ENCODE measurements at places on chromosomes 11 and 22.

DNA sequence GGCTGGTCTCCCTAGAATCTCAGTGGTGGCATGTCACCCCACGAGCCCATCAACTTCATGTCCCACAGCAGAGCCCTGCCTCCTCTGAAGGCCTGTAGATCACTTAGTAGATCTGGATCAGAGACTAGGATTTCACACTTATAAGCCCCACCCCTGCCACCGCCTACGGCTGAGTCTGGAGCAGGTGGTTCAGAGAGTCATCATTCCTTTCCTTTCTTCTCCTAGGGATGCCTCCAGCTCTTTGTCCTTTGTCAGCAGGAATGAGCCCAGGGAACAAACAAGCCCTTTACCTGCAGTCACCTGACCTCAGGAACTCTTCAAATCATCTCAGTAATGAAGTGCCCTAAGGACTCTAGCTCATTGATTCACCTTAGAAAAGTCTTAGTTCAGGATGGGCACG lies 37.8 kb downstream of the SCGB1A1 start:
- DNase-seq: no peak

DNA sequence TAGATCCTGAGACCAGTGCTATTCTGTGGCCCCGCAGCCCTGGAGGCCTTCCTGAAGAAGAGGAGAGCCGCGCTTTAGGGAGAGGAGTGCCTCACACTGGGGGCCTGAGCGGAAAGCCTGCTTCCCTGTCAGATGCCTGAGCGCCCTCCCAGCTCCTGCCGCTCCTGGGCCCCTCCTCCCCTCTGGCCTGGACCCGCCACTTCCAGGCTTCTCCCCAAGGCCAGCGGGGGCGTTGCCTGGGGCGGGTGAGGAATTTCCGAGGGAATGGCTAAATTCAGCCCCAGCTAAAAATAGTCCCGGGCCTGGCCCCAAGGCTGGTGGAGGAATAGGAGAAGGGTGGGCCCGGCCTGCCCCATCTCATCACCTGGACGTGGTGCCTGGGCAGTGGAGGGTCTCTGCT lies 15.4 kb downstream of the ARHGEF17 start:
- DNase-seq: no peak

- no peak for DNase-seq
Measured at GRCh38 chr11:43410394-43410793, 51.7 kb downstream of the TTC17 start.

DNA sequence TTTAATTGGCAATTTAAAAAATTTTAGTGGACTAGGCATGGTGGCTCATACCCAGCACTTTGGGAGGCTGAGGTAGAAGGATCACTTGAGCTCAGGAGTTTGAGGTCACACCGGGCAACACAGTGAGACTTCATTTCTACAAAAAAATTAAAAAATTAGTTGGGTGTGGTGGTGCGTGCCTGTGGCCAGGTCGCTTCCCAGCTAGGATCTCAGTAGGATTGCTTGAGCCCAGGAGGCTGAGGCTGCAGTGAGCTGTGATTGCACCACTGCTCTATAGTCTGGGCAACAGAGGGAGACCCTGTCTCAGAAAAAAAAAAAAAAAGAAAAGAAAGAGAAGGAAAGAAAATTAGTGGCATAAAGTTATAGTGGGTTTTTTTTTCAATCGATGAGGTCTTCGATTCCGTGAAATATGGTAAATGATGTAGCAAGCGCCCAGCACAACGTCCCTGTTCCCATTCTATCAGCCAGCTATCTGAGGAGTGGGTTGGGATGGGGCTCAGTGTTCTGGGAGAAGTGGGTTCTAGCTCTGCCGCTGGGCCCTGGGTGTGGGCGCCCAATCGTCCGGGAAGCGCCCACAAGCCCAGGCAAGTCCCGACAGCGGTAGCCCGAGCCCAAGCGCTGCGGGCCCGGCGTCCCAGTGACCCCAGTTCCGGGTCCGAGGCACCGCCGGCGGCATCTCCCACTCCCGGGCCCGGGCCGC lies 1.4 kb downstream of the FOSL1 start:
- DNase-seq: no peak

DNA sequence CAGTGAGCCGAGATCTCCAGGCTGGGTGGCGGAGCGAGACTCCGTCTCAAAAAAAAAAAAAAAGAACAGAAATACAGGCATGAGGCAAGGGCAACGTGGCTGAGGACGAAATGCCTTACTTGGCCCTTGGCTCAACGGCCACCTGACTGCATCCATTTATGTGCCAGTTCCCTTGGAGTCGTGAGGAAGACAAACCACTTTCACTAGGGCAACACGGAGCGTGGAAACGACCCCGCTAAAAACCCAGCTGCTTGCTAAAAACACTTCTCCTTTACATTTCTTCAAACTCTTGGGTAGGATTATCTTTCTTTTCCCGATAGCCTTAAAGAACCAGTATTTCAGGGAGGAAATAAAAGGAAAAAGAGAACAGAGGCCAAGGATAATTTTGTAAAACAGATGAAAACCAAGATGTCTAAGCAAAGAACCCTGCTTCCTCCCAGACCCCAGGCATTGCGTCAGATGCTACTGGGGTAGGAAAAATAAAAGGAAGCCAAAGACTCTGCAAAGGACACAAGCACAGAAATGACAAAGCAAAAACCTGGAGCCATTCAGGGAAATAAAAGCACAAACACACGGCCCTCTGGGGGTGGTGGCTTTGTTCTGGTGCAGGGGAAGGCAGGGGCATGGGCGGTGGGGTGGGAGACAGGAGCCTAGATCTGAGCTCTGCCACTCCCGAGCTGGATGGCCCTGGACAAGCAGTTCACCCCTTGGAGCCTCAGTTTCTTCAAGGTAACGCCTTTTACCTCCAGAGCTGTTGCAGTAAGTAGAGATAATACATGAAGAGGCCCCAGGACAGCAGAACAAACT lies 37.0 kb downstream of the PC start:
- no peak for DNase-seq

DNA sequence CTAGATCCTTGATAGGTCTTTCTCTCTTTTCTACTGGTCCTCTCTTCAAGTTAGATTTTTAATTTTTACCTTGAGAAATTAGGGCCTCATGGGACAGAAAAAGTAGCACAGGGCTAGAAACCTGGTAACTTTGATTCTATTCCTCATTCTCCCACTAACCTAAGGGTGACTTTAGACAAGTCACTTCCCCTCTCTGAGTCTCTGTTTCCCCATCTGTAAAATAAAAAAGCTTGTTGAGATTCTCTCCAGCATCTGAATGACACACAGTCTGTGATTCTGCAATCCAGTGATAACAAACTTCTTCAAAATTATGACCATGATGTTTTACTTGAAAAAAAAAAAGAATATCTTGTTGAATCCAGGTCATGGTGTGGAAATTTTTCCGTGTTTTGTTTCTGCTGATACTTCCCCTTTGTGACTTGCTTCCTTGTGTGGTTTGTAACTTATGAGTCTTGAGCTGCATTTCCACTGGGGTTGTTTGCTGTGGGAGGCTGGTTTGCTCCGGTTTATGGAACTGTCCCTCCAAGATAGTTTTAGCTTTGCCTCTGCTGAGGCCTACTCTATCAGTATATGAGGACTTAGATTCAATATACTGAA lies 9.8 kb upstream of the MPEG1 start:
- DNase-seq: no peak

GRCh38 chr11:8009856-8010255 lies 22.7 kb downstream of the EIF3F start:
- no peak for DNase-seq

DNA sequence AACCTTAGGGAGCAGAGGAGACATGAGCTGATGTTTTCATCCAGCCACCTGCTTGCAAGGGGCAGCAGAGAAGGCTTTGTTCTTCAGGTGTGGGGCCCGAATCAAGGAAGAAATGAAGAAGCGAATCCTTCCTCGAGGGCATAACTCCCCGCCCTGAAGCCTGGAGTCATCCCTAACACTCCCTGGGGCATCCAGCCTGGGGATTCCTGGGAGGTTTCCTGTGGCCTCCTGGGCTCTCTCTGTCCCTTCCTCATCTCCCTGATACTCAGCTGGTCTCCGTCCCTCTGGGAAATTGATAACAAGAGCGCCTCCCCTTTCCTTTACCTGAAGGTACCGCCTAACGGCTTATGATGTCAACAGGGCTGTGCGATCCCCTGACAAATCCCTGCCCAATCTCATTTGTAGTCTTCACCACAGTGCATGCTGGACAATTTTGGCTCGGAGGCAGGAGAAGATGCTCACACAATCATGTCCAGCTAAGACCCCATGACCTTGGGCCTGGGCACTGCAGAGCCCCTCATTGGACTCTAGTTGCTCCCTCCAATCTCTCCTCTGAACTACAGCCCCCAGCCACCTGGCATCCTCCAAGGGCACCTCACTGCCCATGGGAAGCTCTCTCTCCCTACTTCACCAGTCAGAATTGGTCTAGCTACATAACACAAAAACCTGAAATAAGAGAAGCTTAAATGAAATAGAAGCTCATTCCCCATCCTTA lies 80.6 kb upstream of the RTL6 start:
- DNase-seq: no peak

DNA sequence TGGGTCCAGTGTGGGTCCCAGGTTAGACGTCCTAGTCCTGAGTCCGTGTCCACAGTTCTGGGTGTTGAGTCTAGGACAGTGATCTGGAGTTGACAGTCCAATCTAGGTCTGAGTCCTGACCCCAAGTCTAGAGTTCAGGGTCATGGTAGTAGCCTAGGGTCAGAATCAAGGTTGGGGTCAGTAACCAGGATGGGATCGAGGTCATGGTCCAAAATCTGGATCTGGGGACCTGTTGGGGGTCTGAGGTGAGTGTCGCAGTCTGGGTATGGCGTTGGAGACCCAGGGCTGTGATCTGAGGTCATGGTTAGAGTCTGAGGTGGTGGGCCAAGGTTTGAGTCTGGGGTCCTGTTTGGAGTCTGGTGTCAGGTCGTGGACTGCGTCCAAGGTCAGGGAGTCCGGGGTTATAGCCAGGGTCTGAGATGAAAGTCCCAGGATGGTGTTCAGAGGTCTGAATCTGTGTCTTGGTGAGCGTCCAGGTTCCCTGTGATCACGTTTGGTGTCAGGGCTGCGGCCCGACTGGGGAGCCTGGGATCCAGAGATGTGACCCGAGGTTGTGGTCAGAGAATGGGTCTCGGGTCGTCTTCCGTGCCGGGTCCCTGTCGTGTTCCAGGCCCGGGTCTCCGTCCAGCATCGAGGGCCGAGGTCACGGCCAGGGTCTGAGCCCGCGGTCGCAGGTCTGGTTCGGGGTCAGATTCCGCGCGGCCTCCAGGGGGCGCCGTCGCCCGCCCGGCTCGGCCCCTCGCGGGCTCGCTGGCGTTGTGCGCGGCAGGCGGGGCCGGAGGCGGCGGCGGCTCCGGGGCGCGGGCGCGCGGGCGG lies 432 bp upstream of the GRK2 start:
- peak; percentile 70 for DNase-seq

DNA sequence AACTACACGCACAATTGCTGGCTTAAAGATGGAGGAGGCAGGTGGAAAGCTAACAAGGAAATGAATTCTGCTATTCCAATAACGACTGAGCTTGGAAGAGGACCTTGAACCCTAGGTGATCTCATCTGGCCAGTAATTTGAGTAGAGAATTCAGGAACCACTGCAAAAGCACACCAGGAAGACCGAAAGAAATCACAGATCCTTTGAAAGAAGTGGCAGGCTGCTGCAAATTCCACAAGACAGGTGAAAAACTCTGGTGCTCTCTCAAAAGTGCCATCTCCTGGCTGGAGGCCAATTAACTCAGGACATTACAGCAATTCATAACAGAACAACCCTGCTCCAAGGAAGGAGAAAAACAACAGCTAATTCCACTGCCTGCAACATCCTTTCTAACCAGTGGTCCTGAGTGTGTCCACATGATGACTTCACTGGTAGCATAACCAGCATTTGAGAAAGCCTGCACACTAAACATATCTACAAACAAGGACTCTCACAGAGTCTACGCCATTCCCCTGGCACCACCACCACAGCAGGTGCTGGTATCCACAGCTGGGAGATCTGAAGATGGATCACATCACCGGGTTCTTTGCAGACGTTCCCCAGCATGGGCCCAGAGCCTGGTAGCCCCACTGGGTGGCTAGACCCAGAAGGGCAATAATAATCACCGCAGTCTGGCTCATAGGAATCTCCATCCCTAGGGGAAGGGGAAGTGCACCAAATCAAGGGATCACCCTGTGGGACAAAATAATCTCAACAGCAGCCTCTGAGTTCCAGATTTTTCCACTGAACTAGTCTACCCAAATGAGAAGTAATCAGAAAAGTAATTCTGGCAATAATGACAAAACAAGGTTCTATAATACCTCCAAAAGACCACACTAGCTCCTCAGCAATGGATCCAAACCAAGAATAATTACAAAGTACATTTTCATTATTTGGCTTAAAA lies 44.9 kb upstream of the CLTCL1 start:
- DNase-seq: no peak

- DNase-seq: peak; percentile 54
Measured at GRCh38 chr11:13668957-13669521, 571 bp downstream of the FAR1 start.

GRCh38 chr11:46410021-46410420 lies 18.4 kb upstream of the CHRM4 start:
- DNase-seq: no peak

GRCh38 chr11:114401311-114401710 lies 845 bp downstream of the RBM7 start:
- no peak for DNase-seq

DNA sequence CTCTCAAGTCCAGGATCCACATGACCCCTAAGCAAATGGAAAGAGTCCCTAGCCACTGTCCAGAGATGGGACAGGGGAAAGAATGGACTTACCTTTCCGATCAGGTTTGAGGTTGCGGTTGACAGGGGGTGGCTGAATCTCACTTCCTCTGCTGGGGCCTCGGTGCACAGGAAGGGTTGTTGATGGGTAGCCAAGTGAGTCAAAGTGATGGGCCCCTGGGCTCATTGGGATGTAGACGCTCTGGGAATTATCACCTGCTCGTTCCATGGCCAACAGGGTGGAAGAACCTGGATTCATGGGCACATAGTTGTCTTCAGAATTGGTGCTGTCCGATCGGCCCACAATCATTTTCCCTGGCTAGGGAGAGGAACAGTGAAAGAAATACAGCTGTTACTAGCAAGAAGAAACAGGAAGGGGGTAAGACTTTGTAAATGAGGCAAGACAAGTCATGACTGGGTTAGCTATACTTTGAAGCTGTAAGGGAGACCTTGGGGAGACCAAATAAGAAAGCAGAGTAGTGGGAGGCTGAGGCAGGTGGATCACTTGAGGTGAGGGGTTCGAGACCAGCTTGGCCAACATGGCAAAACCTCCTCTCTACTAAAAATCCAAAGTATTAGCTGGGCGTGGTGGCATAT lies 34.7 kb downstream of the USP35 start:
- DNase-seq: no peak

DNA sequence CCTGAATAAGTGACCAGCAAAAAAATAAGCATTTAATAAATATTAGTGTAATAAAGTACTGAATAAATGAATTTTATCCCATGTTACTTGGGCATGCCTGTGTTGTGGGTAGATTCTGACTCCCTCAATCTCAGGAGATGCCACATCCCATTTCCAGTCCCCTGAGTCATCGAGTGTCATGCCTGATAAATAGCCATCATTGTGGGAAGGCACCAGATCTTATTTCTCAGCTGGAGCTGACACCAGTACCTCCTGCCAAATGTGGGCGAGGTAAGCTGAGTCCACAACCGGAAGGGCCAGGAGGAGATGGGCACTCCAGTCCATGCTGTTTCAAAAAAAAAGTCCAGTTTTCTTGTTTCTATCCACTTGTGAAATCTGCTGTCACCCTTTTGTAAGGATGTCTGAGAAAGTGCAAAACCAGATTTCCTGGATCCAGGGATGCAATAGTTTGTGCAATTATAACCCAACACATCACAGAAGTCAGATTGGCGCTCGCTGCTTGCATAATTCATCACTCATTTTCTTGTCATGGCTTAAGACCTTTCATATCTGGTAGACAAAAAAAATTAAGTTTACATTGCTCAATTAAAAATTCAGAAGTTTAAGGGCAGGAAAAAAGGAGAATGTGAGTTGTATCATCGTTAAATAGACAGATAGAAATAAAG lies 311.6 kb downstream of the MIAT start:
- no peak for DNase-seq
